Fibroblast of villous mesenchyme (primary cell): ENCODE measurements at places on chromosomes 11 and 22. TPM values are rescaled to one million over a fixed set of nuclear protein-coding genes. Genes with fewer than 3 reads are reported as not detected.

Gene RIMBP3C
- total RNA-seq, result 0.43 and 0.64 TPM in 2 replicates

Gene TRIM29
- total RNA-seq, result 0.86 and 1.3 TPM in 2 replicates

Gene OR52E2
- total RNA-seq, result not detected in 2 replicates

Gene FGF4
- not detected in 2 replicates for total RNA-seq

Gene SLC22A12
- total RNA-seq, result not detected in 2 replicates

Gene BTG4
- not detected in 2 replicates for total RNA-seq
